Activated naive CD8-positive, alpha-beta T cell treated with anti-CD3 and anti-CD28 coated beads, Interleukin-2, amount 10 ng/mL, durations not matched to agents 7 days and 5 days (primary cell): ENCODE measurements at places on chromosomes 2 and 18. TPM values are rescaled to one million over a fixed set of nuclear protein-coding genes. Genes with fewer than 3 reads are reported as not detected.

DNA sequence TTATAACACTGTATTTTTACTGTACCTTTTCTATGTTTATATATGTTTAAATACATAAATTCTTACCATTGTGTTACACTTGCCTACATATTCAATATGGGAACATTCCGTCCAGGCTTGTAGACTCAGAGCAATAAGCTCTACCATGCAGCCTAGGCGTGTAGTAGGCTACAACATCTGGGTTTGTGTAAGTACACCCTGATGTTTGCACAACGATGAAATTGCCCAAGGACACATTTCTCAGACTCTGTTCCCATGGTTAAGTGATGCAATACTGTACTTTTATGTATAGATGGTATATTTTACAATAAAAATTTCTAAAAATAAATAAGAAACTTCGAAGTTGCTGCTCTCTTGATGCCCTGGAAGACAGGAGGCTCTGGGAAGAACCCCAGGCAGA is 38.4 kb downstream of the YPEL5 start:
- H3K36me3 ChIP-seq: no peaks in the 10 kb centered on the region
- no peak for DNase-seq
- peaks cover 3% of the 10 kb centered on the region for H3K4me1 ChIP-seq

DNA sequence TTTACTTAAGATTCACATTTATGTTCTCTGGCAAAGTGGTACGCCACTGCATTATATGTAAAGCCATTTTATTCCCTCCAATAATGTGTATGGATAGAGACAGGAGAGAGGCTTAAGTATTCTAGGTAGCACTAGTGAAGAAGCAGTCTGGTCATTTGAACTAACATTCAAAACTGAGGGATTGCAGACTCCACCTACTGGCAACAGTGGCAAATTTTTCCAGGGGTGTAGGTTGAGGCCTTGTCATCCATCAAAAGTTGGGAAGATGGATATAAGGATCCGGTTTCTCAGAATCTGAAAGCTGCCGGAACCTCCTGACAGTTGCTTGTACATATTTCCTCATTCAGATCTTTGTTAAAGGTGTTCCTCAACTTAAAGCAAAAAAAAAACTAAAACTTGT is 465.5 kb upstream of the FSHR start:
- H3K27ac ChIP-seq: no peak overlapping the region
- no peaks in the 10 kb centered on the region for H3K27me3 ChIP-seq
- H3K4me3 ChIP-seq: no peak overlapping the region
- H3K36me3 ChIP-seq: no peaks in the 10 kb centered on the region
- DNase-seq: no peak

DNA sequence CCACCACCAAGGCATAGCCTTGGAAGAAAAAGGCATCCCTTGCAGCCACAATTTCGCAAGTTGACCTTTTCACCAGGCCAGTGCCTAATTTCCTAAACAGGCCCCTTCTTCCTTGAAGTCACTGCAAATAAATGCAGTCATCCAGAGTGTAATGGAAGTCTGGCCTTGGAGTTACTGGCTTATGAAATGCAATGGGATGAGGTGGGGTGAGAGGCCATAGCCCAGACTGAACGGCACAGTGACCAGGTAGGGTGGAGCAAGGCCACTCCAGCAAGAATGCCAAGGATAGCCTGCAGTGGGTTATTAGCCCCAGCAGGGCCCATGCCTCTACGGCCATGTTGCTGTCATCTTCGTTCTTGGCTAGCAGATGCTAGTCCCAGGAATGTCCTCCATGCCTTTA is 68.4 kb downstream of the BCL11A start:
- H3K27me3 ChIP-seq: peaks cover 31% of the 10 kb centered on the region
- no peak for DNase-seq
- no peaks in the 10 kb centered on the region for H3K36me3 ChIP-seq
- peaks cover 8% of the 10 kb centered on the region for H3K4me1 ChIP-seq
- no peak overlapping the region for H3K4me3 ChIP-seq

DNA sequence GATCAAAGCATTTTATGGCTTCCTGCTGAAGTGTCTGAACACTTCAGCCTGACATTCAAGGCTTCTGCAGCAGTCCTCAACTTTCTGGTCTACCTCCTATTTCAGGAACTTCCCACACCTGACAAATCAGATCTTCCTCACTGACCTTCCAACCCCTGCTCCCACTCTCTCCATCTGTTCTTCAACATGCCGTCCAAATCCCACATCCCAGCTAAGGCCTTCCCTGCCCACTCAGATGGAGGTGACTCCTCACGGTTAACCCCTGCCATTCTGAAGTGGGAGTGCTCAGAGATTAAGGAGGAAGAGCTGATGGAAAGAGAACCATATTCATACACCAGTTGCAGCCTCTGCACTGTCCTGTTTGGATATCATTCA is 104.8 kb downstream of the POLR1A start:
- peak; percentile 28 for DNase-seq
- peaks cover 20% of the 10 kb centered on the region for H3K36me3 ChIP-seq
- H3K27me3 ChIP-seq: no peaks in the 10 kb centered on the region
- peaks cover 57% of the 10 kb centered on the region for H3K4me1 ChIP-seq

DNA sequence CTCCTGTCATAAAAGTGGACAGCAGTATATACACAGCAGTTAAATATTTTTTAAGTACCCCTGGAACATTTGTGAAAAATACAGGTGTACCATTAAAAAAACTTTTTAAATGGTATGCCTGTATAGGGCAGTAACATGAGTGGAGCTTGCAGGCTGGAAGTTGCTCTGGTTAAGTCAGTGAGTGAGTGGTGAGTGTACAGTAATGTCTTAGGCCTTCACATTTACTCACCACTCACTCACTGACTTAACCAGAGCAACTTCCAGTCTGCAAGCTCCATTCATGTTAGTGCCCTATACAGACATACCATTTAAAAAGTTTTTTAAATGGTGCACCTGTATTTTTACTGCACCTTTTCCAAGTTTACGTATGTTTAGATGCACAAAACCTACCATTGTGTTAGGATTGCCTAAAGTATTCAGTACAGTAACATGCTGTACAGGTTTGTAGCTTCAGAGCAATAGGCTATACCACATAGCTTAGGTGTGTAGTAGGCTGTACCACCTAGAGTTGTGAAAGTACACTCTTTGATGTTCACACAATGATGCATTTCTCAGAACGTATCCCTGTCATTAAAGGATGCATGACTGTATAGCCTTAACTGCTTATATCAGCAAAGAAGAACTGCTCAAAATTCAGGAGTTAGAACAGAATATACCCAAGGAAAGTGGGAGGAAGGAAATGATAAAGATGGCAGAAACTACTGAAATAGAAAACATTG is 112.6 kb downstream of the EHBP1 start:
- H3K4me3 ChIP-seq: no peak overlapping the region
- H3K27me3 ChIP-seq: no peaks in the 10 kb centered on the region
- H3K4me1 ChIP-seq: peaks cover 4% of the 10 kb centered on the region
- DNase-seq: no peak
- peaks cover 1% of the 10 kb centered on the region for H3K36me3 ChIP-seq
- H3K27ac ChIP-seq: no peak overlapping the region

DNA sequence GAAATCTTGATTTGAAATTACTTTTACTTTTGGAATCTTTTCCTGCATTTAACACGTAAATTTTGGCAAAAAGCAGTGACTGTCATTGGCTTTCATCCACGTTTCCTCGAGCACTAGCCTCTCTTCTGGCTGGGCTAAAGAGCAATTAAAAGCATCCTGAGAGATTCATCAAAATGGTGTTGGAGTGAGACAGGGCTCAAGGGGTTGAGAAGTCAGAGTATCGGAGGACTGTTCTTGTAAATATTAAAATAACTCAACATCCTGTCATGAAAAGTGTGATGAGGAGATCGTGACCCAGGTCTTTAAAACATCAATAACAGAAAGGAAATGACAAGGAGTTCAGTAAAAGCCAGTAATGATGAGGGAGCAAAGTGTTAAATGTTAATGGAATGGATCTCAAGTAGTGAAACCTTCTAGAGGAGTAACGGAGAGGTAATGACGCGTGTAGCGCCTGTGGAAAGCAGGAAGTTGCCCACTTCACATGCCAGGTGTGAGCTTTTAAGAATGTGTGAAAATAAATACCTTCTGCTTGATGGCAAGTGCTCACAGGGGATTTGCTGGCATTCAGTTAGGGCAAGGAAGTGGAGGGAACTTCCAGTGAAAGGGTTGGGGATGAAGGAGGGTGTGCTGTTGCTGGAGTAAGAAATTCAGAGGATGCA is 754.4 kb downstream of the ADCYAP1 start:
- no peaks in the 10 kb centered on the region for H3K4me1 ChIP-seq
- no peaks in the 10 kb centered on the region for H3K36me3 ChIP-seq
- no peak overlapping the region for H3K4me3 ChIP-seq
- no peaks in the 10 kb centered on the region for H3K27me3 ChIP-seq
- no peak for DNase-seq

- H3K27ac ChIP-seq: no peak overlapping the region
- H3K4me1 ChIP-seq: no peaks in the 10 kb centered on the region
- DNase-seq: no peak
- H3K27me3 ChIP-seq: no peaks in the 10 kb centered on the region
These were observed 791.4 kb downstream of the TDRD15 start for GRCh38 chr2:21915201-21915600.

DNA sequence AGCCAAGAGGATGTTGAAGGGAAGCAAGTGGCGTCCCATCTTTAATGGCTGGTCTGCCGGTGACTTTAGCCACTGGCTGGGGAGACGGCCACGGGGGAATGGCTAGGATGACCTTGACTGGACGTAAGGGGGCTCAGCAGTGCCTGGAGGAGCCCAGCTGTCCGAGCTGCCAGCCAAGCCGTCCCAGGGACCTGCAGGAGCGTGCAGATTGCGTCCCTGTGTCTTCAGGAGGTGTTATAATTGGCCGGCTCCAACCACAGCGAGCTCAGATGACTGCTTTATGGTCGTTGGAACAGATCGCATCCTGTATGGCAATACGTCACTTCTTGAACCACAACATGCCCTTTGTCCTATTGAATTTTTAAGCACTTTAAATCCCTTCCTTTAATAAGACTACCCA is 204.6 kb downstream of the EIPR1 start:
- no peak overlapping the region for H3K4me3 ChIP-seq
- peaks cover 6% of the 10 kb centered on the region for H3K36me3 ChIP-seq
- no peaks in the 10 kb centered on the region for H3K4me1 ChIP-seq
- H3K27ac ChIP-seq: no peak overlapping the region
- H3K27me3 ChIP-seq: no peaks in the 10 kb centered on the region

DNA sequence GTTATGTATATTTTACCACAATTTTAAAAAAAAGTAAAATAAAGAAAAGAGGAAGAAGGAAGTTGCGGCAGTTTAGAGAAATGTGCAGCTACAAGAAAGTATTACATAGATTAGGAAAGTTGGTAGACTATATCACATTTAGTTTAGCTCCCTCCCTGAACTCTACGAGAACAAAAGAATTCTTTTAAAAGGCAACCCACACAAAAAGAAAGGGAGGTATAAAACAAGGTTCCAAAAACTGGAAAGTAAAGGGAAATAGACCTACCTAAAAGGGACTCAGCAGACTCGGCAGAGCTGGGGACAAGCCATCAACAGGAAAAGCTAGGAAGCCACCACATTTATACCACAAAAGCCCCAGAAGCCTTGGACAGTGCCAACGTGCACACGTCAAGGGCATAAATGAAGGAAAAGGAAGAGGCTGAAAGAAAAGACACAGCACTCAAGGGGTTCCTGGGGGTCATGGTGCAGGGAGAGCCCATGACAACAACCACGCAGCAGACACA is 9.1 kb downstream of the TMEM127 start:
- peak overlapping the region; percentile 47 for H3K4me3 ChIP-seq
- no peaks in the 10 kb centered on the region for H3K27me3 ChIP-seq
- peaks cover 32% of the 10 kb centered on the region for H3K4me1 ChIP-seq

GRCh38 chr2:119252186-119253113 is 28.8 kb downstream of the STEAP3 start:
- H3K27me3 ChIP-seq: no peaks in the 10 kb centered on the region
- DNase-seq: no peak
- H3K36me3 ChIP-seq: no peaks in the 10 kb centered on the region
- H3K27ac ChIP-seq: no peak overlapping the region

DNA sequence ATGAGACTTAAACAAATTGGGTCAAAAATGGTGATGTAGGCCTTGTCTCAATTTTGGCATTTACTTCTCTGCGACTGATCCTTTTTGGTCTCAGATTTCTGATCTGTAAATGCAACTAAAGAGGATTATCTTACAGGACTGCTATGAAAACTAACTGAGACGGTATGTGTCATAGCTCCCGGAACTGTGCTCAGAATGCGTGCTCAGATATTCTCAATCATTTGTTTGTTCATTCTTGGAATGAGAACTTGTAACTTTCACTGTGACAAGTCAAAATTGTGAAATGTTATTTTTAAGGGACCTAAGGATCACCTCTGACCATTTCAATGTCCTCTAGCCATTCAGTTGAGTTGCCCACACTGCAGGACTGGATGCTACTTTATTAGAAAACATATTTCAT is 498.2 kb upstream of the PIK3C3 start:
- H3K36me3 ChIP-seq: no peaks in the 10 kb centered on the region
- H3K4me3 ChIP-seq: no peak overlapping the region
- H3K27ac ChIP-seq: no peak overlapping the region

DNA sequence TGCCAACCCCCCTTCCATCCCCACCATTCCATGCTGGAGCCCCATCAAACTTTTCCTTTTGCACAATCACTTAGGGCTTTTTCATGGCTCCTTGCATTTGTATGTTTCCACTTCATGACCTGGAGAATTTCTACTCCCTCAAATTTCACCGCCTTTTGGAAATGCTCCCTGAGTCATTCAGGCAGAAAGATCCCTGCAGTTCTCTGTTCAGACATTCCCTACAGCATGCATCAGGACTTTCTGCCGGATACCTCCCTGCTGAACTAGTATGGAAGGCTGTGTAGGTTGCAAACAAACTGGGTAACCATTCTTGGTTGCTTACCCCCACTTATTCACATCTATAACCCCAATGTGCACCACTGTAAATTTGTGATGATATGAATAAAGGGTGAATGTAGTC is 389.6 kb upstream of the CELF4 start:
- DNase-seq: no peak
- no peaks in the 10 kb centered on the region for H3K27me3 ChIP-seq
- H3K27ac ChIP-seq: no peak overlapping the region
- H3K4me3 ChIP-seq: no peak overlapping the region
- H3K36me3 ChIP-seq: no peaks in the 10 kb centered on the region

GRCh38 chr2:175454953-175455389 is 273.5 kb upstream of the ATP5MC3 start:
- no peak overlapping the region for H3K4me3 ChIP-seq
- H3K4me1 ChIP-seq: peaks cover 7% of the 10 kb centered on the region
- DNase-seq: no peak
- no peaks in the 10 kb centered on the region for H3K27me3 ChIP-seq
- H3K36me3 ChIP-seq: no peaks in the 10 kb centered on the region

The INHBB gene
- not detected for total RNA-seq

The CYTIP gene
- 233 TPM for total RNA-seq

The CAPN14 gene
- total RNA-seq: 0.17 TPM

The TPO gene
- not detected for total RNA-seq

The NAT8 gene
- not detected for total RNA-seq

The SP140 gene
- total RNA-seq: 61.4 TPM

The LCT gene
- total RNA-seq: 0.39 TPM

The SIX3 gene
- total RNA-seq: not detected

The SERPINB12 gene
- not detected for total RNA-seq

The RAD51AP2 gene
- not detected for total RNA-seq

The GPR55 gene
- 21.5 TPM for total RNA-seq

The CCBE1 gene
- not detected for total RNA-seq

The TMEM150A gene
- total RNA-seq: 5.3 TPM

The CRYGC gene
- total RNA-seq: not detected
